ENCODE measurements at places on chromosomes 2 and 18.

DNA sequence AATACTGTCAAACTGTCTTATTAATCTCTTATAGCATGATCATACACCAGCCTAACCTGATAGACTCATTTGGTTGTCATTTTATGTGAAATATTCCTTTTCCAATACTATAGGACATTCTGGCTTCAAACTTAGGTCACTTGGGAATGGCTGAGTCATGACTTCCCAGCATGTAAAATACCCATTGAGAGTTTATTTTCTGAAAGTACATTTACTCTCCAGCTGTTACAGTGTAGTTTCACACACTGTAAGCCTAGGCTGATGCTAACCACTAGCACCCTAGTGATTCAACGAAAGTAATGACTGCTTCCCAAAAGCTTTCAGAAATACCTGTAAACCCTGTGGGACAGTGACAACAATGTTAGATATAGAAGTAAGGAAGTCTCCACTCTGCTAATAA is 93.8 kb downstream of the FIGN start:
- H3K4me1 ChIP-seq, result no peaks in the 10 kb centered on the region
- no peaks in the 10 kb centered on the region for H3K27me3 ChIP-seq
- no peak overlapping the region for H3K4me3 ChIP-seq

DNA sequence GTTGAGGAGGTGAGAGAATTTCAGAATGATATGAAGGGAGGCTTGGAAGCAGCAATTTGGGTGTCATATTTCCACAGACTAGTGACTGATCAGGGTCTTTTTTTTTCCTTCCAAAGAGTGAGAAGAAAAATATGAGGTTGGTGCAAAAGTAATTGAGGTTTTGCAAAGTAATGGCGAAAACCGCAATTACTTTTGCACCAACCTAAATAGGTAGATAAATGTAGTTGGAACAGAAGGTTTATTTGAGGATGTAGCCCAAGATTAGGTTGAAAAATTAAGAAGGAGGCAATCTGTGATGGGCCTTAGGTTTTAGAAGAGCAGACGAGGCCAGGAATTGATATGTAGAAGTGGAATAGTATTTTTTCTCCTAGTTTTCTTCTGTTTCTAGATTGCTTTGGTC is 7.8 kb upstream of the LTBP1 start:
- no peaks in the 10 kb centered on the region for H3K4me1 ChIP-seq
- H3K27me3 ChIP-seq, result peaks cover 21% of the 10 kb centered on the region
- no peak overlapping the region for H3K4me3 ChIP-seq
- no peak for DNase-seq
- H3K36me3 ChIP-seq, result no peaks in the 10 kb centered on the region

- no peak overlapping the region for H3K27ac ChIP-seq
- H3K4me1 ChIP-seq, result no peaks in the 10 kb centered on the region
- no peak overlapping the region for H3K4me3 ChIP-seq
- peaks cover 65% of the 10 kb centered on the region for H3K36me3 ChIP-seq
These were observed 118.4 kb downstream of the ALMS1 start for GRCh38 chr2:73503992-73504570.

- H3K27ac ChIP-seq, result no peak overlapping the region
- no peak overlapping the region for H3K4me3 ChIP-seq
- no peaks in the 10 kb centered on the region for H3K27me3 ChIP-seq
- peaks cover 11% of the 10 kb centered on the region for H3K36me3 ChIP-seq
- peaks cover 54% of the 10 kb centered on the region for H3K4me1 ChIP-seq
These were observed 289.4 kb downstream of the ZEB2 start for GRCh38 chr2:144230448-144231085.

DNA sequence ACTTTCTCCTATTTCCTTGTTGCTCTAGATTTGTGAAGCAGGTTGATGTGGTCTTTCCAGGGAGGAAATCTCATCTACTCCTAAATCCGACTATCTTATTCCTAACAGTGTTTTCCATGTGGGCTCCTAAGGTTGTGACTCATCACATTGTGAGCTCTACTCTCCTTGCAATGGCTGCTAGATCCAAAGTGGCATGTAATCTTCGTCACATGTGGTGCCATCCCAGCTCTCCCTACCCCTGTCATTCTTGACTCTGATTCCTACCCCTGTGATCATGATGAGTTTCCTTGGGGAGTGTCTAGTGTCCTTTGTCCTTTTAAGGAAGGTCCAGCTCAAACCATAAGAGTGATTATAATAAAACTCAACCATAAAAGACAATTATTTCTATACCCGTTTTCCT is 47.3 kb upstream of the GULP1 start:
- no peaks in the 10 kb centered on the region for H3K27me3 ChIP-seq
- H3K36me3 ChIP-seq, result no peaks in the 10 kb centered on the region
- H3K4me1 ChIP-seq, result no peaks in the 10 kb centered on the region

DNA sequence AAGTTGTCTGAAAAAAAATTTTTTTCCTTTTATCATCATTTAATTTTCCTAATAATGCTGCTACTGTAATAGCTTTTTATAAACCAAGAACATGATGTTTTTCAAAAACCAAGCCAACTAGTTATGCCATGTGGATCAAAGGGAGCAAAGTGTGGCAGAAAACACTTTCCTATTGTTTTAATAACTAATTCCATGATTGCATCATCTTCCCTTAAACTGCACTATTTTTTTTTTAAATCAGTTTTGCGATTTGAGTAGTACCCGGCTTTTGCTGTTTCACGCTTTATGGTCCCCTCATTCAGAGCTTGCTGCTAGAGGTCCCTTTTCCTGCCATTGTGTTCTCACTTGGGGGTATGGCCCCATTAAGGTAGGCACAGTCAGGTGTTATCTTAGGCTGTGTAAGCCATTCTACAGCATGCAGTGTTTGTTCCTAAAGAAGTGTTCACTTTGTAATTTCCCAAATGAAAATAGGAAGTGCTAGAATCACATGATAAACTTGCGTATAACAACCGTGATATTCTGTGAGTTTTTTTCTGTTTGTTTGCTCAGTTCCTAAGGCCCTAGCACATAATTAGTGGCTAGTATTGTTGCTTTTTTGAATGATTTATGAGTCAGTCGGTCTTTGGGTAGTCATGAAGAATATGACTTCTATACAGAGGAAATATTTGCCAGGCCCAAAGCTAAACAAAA is 225.8 kb downstream of the PTGR3 start:
- no peaks in the 10 kb centered on the region for H3K4me1 ChIP-seq
- peaks cover 16% of the 10 kb centered on the region for H3K36me3 ChIP-seq
- no peak overlapping the region for H3K4me3 ChIP-seq
- no peak for DNase-seq
- H3K27me3 ChIP-seq, result no peaks in the 10 kb centered on the region

DNA sequence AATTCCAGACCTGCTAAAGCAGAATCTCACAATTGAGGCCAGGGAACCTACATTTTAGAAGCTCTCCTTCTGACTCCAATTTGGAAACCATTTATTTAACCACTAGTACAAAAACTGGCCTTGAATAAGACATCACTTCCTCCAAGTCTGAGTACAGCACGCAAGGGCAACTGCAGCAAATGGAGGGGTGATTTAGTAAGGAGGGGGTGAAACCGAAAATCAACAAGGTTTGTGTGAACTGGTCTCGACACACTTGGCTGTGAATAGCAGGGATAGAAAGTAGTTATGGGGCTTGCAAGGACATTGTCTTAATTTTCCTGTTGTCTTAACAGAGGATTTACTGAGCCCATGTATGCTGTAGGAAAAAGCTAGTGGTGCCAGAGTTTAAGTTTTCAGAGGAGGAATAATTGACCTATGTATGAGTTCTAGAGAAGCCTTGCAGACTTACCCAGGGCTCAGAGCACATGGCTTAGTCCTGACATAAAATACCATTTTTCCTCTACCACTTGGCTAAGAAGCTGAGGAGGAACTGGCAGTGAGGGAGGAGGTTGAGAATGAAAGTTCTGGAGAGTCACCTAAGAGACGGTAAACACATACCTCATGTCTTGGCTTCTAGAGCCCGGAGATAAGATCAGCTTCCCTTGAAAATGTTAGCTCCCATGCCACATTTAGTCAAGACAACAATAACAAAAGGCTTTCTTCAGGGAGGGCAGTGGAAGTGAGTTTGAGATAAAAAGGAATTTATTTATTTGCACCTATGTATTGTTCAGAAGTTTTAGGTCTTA is 114.8 kb downstream of the SMAD2 start:
- no peak overlapping the region for H3K27ac ChIP-seq
- no peak for DNase-seq
- H3K27me3 ChIP-seq, result no peaks in the 10 kb centered on the region

GRCh38 chr18:55385770-55386169 is 202.2 kb downstream of the TCF4 start:
- H3K27me3 ChIP-seq, result no peaks in the 10 kb centered on the region
- H3K36me3 ChIP-seq, result no peaks in the 10 kb centered on the region
- no peak overlapping the region for H3K27ac ChIP-seq
- H3K4me3 ChIP-seq, result no peak overlapping the region
- no peaks in the 10 kb centered on the region for H3K4me1 ChIP-seq

- no peak overlapping the region for H3K4me3 ChIP-seq
- no peaks in the 10 kb centered on the region for H3K36me3 ChIP-seq
- H3K27me3 ChIP-seq, result no peaks in the 10 kb centered on the region
- no peak for DNase-seq
- H3K4me1 ChIP-seq, result peaks cover 31% of the 10 kb centered on the region
These were observed 13.2 kb upstream of the LRRFIP1 start for GRCh38 chr2:237614151-237614720.

DNA sequence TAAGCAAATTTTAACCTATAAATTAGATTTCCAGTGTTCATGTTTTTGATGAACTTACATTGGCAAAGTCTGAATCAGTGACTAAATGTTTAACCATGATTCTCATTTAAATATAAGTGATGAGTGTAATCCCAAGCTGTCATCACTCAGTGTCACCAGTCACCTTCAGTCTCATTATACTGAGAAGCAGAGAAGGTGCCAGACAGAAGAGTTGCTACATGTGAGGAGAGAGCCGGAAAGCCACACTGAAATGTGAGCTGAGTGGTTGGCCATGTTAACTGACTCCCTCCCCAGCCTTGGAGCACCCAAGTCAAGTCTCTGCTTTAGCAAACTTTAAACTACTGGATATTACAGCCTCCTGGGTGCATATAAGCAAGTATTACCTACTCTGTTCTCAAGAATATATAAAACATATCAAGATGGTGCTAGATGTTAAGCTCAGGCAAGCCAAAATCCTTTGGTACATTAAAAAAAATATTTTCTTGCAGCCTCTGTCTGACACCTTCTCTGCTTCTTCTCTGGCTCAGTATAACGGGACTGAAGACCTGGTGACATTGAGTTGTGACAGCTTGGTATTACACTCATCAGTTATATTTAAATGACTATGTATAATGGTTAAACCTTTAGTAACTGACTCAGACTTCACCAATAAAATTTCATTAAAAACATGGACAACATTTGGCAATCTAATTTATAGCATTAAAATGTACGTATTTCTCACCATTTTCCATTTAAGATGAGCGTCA is 75.8 kb upstream of the MAP3K20 start:
- H3K4me1 ChIP-seq, result no peaks in the 10 kb centered on the region
- H3K4me3 ChIP-seq, result no peak overlapping the region
- DNase-seq, result no peak
- H3K27me3 ChIP-seq, result peaks cover 20% of the 10 kb centered on the region

GRCh38 chr2:88574445-88574844 is 52.8 kb downstream of the EIF2AK3 start:
- no peaks in the 10 kb centered on the region for H3K27me3 ChIP-seq
- H3K27ac ChIP-seq, result no peak overlapping the region
- no peak overlapping the region for H3K4me3 ChIP-seq

GRCh38 chr2:238861013-238861730 is 13.3 kb downstream of the TWIST2 start:
- H3K4me1 ChIP-seq, result peaks cover 6% of the 10 kb centered on the region
- H3K27ac ChIP-seq, result no peak overlapping the region
- H3K27me3 ChIP-seq, result peaks cover 39% of the 10 kb centered on the region

- no peak overlapping the region for H3K27ac ChIP-seq
- H3K4me3 ChIP-seq, result peak overlapping the region; percentile 59
- peaks cover 87% of the 10 kb centered on the region for H3K27me3 ChIP-seq
- peaks cover 13% of the 10 kb centered on the region for H3K4me1 ChIP-seq
- no peaks in the 10 kb centered on the region for H3K36me3 ChIP-seq
These were observed 9.4 kb upstream of the CRYBA2 start for GRCh38 chr2:219002395-219003266.

DNA sequence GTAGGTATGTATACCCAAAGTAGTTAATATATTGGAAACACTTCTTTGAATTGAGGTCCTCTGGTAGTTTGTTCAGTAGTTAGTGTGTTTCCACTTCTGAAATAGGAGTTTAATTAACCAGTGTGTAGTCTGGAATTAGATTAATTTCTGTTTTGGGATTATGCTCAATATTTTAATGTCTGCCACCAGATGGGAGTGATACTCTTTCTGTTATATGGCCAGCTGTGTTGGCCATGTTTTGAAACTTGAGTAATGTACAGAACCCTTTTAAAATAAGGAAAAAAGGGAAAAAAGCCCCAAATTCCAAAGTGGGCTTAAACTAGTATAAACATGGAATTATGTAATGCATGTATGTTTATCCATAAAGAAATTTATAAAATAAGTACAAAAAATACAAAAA is 147.7 kb downstream of the CTNNA2 start:
- no peaks in the 10 kb centered on the region for H3K4me1 ChIP-seq
- no peak overlapping the region for H3K4me3 ChIP-seq
- H3K27me3 ChIP-seq, result no peaks in the 10 kb centered on the region
- H3K36me3 ChIP-seq, result no peaks in the 10 kb centered on the region
- no peak for DNase-seq

DNA sequence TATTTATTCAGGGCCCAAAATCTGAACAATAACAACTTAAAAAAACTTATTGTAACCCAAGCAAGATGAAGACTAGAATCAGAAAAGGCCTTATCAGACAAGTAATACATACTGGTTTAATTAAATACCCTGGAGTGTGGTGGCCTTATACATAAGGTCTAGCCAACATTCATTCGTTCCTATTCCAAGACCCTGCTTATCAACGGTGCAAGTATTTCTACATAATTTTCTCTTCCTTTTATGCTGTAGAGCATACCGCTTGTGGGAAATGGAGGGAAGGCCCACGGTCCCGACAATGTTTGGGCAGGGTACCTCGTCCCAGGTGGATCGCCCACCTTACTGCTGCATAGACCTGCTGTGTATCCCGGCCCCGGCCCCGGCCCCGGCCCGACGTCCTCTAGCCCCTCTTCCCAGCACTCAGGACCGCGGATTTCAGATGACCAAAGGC is 708 bp downstream of the ZNF24 start:
- H3K4me1 ChIP-seq, result peaks cover 51% of the 10 kb centered on the region

DNA sequence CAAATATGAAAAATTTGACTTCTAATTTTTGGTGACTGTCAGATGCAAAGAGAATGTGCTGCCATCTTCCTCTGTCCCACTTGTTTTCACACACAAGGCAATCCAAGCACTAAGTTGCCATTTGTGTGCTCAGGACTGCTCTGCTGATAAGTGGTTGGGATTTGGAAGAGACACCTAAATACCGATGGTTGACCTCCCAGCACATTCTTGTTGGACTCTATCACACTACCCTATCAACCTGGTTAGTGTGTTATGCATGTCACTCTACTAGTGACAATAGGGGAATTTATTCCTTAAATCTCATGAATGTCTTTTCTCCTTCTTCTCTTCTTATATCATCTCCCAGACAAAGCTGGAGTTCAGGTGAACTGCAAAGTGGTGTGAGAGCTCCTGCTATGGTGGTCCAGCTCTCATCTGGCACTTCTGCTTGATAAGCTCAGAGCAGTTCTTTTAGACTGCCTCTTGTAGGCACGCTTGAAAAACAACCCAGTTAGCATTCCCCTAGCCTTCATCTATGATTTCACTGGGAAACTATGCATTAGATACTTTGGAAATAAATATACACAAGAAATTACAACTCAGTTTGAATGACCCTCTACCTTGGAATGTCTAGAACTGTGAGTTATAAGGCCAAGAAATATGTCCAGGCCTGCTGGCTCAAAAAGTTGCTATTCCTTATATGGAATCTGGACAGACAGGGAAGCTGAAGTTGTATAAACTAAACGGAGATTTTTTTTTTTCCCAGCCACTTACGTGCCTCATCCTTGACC is 404.8 kb downstream of the MEIS1 start:
- H3K4me1 ChIP-seq, result no peaks in the 10 kb centered on the region
- no peak overlapping the region for H3K4me3 ChIP-seq
- H3K27ac ChIP-seq, result no peak overlapping the region
